ENCODE measurements at places on chromosomes 11 and 22.

DNA sequence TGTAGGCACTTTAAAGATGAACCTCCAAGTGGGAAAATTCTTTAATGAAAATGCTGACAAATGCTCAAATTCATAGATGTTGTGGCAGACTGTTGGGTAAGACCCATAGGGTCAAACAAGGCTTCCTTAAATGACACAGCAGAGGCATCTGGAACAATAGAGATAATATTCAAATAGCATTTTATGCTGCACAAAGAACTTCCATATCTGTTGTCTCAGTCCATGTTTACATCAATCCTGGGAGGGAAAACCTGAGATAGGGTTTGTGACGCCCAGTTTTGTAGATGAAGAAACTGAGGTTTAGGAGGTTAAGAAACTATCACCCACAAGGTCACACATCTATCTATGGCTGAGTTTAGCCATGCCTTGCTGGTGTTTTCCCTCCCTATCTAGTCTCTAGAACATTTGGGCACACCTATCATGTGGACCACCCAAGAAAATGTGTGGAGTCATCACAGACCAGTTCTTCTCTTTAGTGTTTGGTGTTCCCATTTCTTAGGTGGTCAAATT is 106.4 kb downstream of the EHF start:
- no peak for DNase-seq

DNA sequence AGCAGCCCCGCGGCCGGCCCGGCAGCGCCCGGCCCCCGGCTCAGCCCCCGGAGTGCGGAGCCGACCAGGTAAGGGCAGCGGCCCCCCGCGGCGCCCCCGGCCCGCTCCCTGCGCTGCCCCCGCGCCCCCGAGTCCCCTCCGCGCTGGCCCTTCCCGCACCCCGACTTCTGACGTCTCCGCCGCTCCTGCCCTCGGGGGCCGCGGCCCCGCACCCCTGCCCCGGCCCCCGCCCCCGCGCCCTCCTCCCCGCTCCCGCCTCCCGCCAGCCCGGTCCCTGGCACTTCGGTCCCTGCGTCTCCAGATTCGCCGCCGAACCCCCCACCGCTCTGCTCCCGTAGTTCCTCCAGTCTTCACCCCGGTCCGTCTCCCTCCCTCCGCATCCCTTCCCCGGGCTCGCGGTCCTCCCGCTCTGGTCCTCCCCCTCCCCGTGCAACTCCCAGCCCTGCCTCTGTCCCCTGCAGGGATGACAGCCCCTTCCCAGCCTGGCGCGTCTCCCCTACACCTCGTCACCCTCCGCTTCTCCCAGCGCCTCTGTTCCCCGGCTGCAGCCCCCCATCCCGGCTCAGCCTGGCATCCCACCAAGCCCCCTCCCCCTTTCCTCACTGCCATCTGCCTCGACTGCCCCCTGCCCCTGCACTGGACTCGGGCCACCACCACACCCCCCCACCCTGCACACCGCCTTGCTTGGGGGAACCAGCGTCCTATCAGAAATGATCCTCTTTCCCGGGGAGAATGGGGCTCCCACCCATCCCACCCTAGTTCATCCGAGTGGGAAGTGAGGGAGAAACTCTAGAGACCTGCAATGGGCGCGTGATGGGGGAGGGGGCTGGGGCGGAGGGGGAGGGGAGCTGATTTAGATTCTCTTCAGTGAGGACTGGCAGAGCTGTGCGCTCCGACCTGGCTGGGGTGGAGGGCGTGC is 531 bp downstream of the GRIK4 start:
- peak; percentile 27 for DNase-seq

- no peak for DNase-seq
Observed at GRCh38 chr22:38756711-38757463, 1.1 kb upstream of the SUN2 start.

DNA sequence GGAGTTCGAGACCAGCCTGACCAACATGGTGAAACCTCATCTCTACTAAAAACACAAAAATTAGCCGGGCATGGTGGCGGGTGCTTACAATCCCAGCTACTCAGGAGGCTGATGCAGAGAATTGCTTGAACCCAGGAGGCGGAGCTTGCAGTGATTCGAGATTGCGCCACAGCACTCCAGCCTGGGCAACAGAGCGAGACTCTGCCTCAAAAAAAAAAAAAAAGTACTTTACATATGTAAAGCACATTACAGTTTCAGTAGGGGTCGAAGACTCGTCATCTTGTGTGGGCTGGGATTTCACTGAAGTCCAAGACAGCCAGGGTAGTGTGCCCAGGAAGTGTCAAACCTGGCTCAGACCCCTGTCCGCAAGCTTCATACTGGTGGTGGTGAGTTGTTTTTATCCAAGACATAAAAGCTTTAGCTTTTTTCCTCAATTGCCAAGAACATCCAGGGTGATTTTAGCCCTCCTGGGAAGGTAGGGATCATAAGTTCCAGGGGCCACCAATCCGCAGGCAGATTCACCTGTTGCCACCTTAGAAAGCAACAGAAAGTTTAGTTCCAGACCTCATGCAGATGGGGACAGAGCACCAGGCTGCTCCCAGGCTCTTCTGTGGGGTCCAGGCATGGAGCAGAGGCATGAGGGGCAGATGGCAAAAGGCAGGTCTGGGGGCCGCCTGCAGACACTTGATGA is 21.6 kb upstream of the ADORA2A start:
- no peak for DNase-seq

- DNase-seq = no peak
Observed at GRCh38 chr11:121683791-121684190, 231.0 kb upstream of the SORL1-AS1 start.

- DNase-seq = no peak
Observed at GRCh38 chr11:134562196-134562595, 150.2 kb upstream of the B3GAT1 start.

- no peak for DNase-seq
Observed at GRCh38 chr11:37533830-37534229, 935.8 kb upstream of the RAG2 start.

DNA sequence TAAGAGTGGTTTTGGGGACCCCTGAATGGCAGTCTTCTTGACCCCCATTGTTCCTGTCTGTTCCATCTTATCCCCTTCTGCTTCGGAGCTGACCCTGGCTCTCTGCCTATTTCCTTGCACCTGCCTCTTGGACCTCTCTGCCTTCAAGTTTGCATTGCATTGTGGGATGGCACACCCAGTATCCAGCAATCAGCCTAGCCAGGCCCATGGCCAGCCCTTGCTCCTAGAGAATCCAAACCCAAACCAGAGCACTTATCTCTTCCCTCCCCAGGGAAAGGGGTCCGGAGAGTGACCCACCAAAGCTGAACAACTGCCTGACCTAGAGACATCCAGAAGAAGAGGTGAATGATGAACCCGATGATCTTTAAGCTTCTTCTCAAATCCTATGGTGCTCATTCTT is 607.3 kb upstream of the CADM1 start:
- no peak for DNase-seq

GRCh38 chr11:9969068-9969467 is 305.2 kb downstream of the SWAP70 start:
- DNase-seq = no peak

- DNase-seq = no peak
Observed at GRCh38 chr11:22626573-22627239, 1.1 kb upstream of the FANCF start.

DNA sequence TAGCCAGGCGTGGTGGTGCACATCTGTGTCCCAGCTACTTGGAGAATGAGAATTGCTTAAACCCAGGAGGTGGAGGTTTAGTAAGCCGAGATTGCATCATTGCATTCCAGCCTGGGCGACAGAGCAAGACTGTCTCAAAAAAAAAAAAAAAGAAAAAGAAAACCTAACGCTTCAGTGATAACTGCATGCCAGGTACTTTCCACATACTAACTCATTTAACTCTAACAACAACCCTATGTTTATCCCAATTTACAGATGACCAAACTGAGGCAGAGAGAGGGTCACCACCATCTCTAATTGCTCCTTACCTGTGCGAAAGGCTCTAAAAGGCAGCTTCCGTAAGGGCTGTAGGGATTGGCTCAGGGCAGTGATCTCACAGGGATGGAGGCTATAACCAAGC is 11.6 kb downstream of the PISD start:
- DNase-seq = no peak

- DNase-seq = no peak
Observed at GRCh38 chr22:23752750-23753149, 1.5 kb downstream of the VPREB3 start.

DNA sequence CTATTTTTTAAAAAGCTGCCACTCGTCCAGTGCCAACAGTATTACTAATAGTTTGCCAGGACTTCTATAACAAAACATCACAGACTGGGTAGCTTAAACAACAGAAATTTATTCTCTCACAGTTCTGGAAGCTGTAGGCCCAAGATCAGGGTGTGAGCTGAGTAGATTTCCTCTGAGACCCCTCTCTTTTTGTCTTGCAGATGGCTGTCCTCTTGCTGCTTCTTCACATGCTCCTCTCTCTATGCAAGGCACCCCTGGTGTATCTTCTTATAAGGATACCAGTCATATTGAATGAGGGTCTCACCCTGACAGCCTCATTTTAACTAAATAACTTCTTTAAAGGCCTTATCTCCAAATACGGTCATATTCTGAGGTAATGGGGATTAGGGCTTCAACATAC is 390.9 kb downstream of the DLG2 start:
- no peak for DNase-seq

DNA sequence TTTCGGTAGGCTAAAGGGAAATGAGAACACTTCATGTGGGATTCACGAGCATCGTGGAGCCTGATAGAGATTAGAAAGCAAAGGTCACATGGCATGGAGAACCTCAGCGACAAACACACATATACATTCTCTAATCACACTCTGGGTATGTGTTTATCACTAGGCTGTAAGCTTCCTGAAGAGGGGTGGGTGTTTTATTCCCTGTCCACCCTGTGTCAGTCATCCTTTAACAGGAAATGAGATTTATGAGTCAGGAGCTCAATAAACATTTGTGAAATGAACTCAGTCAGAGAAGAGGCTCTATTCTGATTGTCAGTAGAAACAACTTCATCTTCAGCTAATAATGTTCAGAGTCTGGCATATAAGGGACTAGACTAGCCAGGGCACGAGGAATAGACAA is 71.7 kb upstream of the EIF3M start:
- no peak for DNase-seq

GRCh38 chr11:118232659-118233058 is 7.8 kb upstream of the JAML start:
- no peak for DNase-seq

DNA sequence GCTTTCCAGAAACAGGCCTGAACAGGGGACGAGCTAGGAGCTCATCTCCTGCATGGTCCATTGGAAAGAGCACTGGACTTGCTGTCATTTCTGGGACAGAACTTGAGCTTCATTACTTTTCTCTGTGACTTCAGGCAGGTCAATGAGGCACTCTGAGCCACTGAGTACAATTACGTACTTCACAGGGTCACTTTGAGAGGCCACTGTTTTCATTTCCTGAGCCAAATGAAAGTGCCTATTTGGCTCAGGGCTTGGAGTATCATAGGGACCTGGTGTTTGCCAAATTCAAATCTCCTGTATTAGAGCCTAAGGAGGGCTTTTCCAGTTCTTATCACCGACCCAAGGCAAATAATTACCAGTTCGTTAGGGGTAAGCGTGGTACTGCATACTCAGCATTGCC is 319.3 kb downstream of the CADM1 start:
- no peak for DNase-seq

- DNase-seq = peak; percentile 32
Observed at GRCh38 chr11:19714387-19715363, 2.0 kb downstream of the NAV2 start.

GRCh38 chr11:130849215-130849568 is 67.1 kb downstream of the SNX19 start:
- no peak for DNase-seq

GRCh38 chr22:30455075-30455840 is 16.6 kb downstream of the SEC14L3 start:
- no peak for DNase-seq

GRCh38 chr11:43542750-43543712 is 137.5 kb upstream of the HSD17B12 start:
- no peak for DNase-seq

GRCh38 chr22:39013942-39014722 is at the start of gene APOBEC3C:
Gene APOBEC3C (plus strand): TSS chr22:39014257. CDS start chr22:39014363, 106 bp downstream.
- DNase-seq = no peak
